ENCODE measurements at places on chromosomes 16 and 17. TPM values are rescaled to one million over a fixed set of nuclear protein-coding genes. Genes with fewer than 3 reads are reported as not detected.

MYO15B gene
- total RNA-seq = 3.9 TPM

PTX4 gene
- not detected for total RNA-seq

NPIPB8 gene
- not detected for total RNA-seq

SLC22A31 gene
- not detected for total RNA-seq

CYLD gene
- 30.7 TPM for total RNA-seq

SLC16A11 gene
- total RNA-seq = 0.16 TPM

MAPT gene
- total RNA-seq = 0.60 TPM

AIPL1 gene
- total RNA-seq = not detected

SLC5A10 gene
- not detected for total RNA-seq

C1QBP gene
- total RNA-seq = 157 TPM

DLX4 gene
- total RNA-seq = not detected

SKAP1 gene
- total RNA-seq = not detected

GP1BA gene
- total RNA-seq = not detected

BIRC5 gene
- total RNA-seq = 15.4 TPM

NAGS gene
- total RNA-seq = 2.2 TPM

KRT20 gene
- total RNA-seq = not detected

TPSD1 gene
- total RNA-seq = not detected

RMI2 gene
- total RNA-seq = 1.5 TPM

SLC13A5 gene
- not detected for total RNA-seq

CENPT gene
- 21.2 TPM for total RNA-seq

HIGD1B gene
- total RNA-seq = not detected

MYH1 gene
- total RNA-seq = not detected

SLFN5 gene
- total RNA-seq = 78.2 TPM

KRTAP3-2 gene
- not detected for total RNA-seq

PPY gene
- total RNA-seq = not detected

ZG16 gene
- total RNA-seq = not detected

KRT17 gene
- 4.9 TPM for total RNA-seq

ADAD2 gene
- not detected for total RNA-seq

GPR179 gene
- not detected for total RNA-seq

NPIPA2 gene
- not detected for total RNA-seq

JPH3 gene
- under 0.01 TPM for total RNA-seq

RBFOX1 gene
- not detected for total RNA-seq

MYOCD gene
- 0.32 TPM for total RNA-seq

TP53TG3 gene
- total RNA-seq = not detected

Measured in bronchial smooth muscle cell (primary cell).